Uterus (tissue), 4 donors: ENCODE measurements at places on chromosomes 4 and X. TPM values are rescaled to one million over a fixed set of nuclear protein-coding genes. Genes with fewer than 3 reads are reported as not detected.

The RBM46 gene
- not detected for total RNA-seq

The LUZP4 gene
- total RNA-seq = not detected

The PAK3 gene
- total RNA-seq = 2.1 TPM

The NAP1L2 gene
- total RNA-seq = 10.4 TPM
